Frontal cortex (tissue), 4 donors: ENCODE measurements at places on chromosomes 3 and 15.

GRCh38 chr3:50112462-50112861 lies 23.7 kb downstream of the RBM5 start:
- DNase-seq: no peak

- DNase-seq: no peak
These were observed 902 bp downstream of the P2RY13 start for GRCh38 chr3:151328298-151328995.

DNA sequence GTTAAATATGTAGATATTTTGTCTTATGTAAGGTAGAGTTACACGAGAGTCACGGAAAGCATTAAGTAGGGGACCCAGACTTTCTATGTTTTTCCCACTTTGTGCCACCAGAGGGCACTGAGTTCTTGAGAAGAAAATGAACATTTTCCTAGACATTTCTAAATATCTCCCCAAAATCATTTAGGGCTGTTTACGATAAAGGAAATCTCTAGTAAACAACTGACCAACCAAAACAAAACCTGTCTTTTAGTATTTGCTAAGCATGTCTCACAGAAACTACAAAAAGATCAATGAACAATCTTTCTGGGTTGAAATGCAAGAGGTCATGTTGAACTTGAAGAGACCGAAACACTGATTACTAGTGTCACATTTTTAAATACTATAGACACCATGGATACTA lies 16.1 kb downstream of the POU1F1 start:
- DNase-seq: peak; percentile 2

DNA sequence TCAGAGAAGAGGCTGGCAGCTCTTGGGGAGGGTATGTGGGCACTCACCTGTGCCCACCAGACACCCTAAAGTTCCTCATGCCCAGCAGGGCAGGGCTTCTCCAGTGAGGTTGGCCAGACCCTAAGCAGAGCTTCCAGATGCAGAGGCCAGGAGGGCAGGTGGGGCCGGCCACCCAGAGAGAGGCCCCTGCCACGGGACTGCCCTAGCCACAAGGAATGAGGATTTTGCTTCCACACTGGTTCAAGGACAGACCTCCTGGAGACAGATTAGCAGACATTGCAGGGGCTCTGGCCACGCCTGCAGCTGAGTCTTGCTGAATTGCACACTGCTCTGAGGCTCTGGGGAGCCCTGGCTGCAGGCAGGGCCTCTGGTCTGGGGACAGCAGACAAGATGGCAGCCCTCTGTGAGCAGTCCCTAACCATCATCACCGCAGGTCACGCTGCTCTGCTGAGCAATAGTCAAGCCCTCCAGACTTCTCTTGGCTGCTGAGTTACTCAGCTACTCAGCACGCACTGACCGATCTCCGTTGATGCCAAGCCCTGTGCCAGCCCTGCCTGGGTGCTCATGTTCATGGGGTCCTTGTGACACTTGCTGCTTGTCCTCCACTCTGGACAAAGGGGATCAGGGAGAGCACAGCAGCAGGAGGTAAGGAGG lies 117.4 kb upstream of the ABHD17C start:
- DNase-seq: no peak

DNA sequence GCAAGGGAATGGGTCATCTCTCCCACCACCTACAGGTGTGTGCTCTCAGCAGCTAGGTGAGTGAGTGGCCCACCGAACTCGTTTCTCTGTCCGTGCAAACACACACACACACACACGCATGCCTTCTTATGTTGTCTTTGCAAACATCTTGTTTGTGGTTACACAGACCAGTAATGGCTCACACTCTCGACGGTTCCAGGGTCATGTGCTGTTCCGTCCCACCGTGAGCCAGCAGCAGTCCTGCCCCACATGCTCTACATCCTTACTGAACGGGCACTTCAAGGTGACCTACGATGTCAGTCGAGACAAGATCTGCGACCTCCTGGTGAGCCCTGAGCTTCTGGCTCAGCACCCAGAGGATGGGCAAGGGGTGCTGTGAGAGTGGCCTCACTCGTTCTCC lies 4.3 kb downstream of the ITIH1 start:
- DNase-seq: no peak

DNA sequence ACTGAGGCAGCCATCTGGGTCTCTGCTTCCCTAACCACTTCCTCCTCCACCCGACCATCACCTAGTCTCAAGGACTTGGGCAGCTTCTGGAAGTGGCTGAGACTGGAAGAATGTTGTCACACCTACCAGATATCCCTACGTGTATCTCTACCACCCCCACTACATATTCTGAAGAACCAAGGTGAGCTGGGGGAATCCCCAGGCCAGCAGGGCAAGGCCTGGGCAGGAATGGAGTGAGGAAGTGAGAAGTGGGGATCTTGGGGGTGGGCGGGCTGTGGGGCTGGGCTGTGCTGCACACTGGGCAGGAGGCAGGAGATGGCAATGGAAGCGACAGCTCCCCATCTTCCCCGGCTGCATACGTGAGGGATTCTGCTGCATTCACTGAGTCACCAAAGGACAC lies 17.5 kb upstream of the ALDH1A3 start:
- DNase-seq: no peak

DNA sequence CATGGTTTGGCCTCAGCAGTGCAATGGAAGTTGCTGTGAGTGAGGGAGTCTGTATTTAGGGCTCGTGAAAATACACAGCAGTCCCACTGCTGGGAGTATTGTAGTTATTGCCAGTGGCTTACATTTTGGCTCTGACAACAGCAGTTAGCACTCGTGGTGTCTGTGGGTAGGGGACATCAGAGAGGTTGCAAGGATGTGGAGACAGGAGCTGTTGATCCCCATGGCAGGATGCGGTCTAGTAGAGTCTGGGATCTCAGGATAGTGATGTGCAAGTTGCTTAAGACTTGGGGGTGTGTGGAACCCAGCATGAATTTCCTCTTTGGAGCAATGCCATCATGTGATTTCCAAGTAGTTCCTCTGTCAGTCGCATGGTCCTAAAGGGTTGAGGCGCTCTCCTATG lies 59.9 kb downstream of the GALK2 start:
- DNase-seq: no peak

GRCh38 chr3:195441992-195442572 lies 738 bp downstream of the ACAP2 start:
- peak; percentile 29 for DNase-seq

DNA sequence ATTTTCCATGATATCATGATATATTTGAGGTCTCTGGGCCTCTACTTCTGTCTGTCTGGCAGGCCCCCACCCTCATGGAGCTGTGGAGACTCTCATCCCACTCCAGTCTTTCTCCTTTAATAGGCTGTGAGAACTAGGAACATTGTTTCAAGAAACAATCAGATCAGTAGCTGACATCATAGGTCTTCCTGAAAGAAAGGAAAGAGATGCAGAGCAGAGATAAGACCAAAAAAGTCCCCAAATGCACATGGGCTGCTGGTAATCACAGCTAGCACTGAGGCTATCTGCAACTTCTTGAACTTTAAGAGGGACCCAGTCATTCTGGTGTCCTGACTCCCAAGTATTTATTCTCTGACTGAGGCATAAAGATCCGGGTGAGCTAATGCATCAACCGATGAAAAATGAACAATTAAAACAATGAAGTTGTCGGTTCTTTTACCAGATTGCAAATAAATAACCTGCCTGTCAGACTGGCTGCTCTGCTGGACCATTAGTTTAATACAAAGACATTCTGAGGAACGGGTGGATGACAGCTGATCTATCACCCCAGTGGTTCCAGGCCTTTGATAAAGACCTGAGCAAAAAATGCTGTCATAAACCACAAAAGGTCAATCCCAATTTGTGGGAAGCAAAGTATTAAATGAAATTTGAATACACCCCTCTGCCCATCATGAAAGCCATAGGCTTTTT lies 780.8 kb upstream of the GOLIM4 start:
- no peak for DNase-seq

DNA sequence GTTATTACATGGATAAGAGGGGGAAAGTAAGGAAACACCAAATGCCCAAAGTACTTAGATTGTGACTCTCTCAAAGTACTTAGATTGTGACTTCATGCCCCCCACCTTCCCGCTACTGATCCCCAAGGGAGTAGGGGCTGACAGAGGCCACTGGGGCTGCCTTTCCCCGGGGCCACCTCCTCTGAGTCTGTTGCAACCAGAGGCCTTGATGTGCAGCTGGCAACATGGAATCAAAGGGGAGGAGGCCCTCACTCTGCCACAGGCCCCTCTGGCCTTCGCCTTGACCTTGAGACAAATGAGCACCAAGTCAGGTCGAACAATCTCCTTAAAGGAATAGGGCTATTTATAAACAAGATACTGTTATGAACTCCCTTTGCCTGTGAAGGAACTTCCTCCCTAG lies 62.5 kb downstream of the LRTM1 start:
- DNase-seq: no peak

DNA sequence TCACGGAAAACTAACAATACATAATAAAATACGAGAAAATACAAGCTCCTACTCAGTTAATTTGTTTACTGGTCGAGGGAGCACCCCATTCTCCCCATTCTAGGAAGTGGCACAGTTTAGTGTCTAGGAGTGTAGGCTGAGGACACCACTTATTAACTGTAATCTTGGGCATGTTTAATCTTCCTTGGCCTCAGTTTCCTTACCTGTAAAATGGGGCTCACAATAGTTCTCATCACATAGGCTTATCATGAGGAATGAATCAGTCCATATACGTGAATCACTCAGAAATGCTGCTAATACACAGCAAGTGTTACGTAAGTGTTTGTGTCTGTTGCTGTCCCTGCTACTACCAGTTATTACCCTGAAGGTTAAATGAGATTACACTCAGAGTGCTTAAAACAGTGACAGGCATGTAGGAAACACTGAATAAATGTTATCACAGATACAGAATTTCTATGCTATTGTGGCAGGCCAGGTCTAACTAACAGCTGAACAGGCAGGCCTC lies 210.2 kb downstream of the OSBPL10 start:
- no peak for DNase-seq

DNA sequence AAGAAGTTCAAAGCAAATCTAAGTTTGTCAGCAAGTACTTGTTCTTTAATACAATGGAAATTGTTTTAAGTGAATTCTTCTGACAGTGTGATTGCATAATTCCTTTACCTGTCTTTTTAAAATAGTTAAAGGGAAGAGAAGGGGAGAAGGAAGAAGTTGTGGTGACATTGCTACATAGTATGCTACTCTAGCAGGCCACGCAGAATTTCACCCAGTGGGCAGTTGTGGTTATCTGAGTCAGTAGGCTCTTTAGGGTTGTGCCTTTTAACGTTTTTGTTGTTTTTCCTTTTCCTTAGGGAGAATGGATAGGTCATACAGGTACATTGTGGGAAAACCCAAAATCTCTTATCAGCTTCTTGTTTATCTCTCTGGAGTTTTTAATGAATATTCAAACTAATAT lies 40.4 kb downstream of the KIF15 start:
- no peak for DNase-seq

DNA sequence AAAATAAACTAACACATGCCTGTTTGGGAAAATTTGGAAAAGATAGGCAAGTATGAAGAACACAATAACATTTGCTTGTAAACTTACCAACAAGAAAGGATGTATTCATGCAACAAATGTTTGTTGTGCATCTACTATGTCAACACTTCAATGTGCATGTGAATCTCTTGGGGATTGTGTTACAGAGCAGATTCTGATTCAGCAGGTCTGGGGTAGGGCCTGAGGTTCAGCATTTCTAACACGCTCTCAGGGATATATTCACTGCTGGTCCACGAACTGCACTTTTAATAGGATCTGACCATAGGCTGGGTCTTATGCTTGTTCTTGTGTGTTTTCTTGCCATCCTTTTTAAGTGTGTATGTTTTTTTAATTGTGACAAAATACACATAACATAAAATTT lies 11.8 kb downstream of the GPD1L start:
- DNase-seq: no peak

GRCh38 chr3:138396752-138397410 lies 37.5 kb upstream of the ESYT3 start:
- DNase-seq: no peak

DNA sequence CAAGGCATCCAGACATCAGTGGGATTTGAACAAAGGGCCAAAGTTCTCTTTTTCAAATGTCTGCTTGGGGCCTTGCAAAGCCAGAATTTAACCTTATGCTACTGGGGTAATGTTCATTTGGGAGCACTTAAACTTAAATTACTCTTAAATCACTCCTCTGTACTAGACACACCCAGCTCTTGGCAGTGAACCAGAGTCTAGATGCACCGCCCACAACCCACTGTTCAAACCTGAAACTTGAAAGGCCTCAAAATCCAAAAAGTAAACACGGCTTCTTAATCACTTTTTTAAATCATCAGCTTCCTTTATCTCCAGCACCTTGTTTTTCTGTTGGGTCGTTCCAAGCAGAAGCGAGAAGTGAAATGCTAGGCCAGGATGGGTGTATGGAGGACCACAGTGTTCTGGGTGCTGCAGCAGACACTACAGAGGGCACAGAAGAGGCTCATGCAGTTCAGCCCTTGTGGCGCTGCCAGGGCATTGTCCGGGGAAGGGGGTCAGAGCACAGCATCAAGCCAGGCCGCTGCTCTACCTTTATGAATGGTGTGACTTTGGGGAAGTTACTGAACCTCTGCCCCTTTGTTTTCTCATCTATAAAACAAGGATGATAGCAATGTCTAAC lies 28.8 kb downstream of the MECOM start:
- no peak for DNase-seq

DNA sequence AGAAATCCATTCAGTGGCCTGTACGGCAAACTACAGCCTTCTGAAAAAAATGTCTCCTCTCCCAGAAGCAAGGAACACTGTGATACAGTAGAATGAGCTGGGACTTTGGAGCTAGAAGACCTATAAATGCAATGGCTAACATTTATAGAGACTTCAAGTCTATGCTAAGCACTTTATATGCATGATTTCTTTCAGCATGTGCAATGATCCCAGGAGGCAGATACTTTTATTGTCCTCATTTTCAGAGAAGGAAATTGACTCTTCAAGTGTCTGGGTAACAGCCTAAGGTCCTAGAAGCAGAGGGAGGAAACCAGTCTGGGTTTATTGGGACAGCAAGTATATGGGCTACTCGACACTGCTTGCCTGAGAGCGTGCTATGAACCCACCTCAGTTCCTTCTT lies 140.9 kb downstream of the ALDH1A2 start:
- no peak for DNase-seq
